Fibroblast of gingiva (primary cell): ENCODE measurements at places on chromosomes 16 and 17.

GRCh38 chr17:46139432-46140210 lies 53.6 kb downstream of the KANSL1 start:
- DNase-seq: no peak

DNA sequence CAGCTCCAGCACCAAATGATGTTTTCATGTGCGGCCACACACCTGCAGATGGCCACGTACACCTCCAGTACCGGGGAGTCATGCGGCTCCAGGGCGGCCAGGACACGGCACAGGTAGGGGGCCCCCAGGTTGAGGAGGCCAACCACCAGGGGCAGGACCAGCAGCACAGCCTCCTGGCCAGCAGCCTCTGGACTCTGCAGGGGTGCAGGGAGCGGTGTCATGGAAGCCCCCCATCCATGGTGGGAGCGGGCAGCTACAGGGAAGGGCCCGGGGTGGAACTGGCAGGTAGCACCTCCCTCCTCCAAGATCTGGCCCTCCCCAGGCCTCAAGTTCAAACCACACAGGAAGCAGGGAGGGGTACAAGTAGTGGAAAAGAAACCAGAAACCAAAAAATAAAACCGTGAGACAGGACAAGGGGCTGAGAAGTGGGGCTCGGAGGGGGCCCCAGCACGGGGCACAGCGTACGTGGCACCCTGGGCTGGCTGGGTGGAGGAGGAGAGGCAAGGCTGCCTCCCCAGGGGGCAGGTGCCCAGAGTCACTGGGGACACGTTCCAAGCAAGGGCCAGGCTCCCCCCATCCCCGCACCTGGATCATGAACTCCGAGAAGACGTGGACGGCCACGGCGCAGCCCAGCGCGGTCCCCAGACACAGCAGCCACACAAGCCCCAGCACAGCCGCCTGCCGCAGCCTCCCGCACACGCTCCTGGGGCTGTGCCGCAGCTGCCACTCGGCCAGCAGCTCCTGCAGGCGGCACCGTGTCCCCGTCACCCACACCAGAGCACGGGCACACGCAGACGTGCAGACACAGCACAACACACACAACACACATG lies 7.4 kb downstream of the TMC6 start:
- DNase-seq: no peak

DNA sequence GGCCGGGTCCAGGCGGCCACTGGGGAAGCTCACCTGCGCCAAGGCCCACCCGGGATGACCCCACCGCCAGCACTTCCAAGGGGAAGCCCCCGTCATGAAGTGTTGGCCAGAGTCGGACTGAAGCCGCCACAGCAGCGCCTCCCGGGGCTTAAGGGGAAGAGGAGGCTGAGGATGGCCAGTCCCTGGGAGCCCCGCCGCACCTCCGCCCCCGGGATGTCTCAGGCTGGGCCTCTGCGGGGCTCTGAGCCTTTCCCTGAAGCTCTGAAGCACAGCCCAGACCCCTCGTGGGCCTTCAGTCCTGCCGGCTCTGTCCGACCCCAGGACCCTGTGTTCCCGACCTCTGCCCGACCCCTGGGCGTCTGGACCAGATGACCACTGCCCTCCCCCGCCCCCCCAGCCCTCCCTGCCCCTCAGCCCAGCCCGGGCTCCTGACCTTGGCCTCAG lies 42.8 kb upstream of the ACSF3 start:
- DNase-seq: no peak

- no peak for DNase-seq
Measured at GRCh38 chr16:81261049-81261648, 22.7 kb downstream of the BCO1 start.

DNA sequence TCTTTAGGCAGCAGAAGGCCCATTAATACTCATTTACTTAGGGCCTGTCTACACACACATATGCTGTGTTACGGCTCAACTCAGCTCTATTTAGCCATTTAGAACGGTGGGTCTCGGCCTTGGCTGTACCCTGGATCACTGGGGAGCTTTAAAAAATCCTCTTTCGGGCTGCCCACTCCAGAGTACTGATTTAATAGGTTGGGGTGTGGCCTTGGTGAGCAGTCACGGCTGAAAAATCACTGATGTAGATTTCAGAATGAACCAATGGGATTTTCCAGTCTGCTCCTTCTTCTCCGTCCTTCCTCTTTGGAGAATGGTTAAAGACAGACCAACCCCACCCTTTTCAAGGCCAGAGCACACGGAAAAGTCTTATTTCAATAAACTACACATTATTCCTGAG lies 223.5 kb downstream of the CCDC182 start:
- no peak for DNase-seq

DNA sequence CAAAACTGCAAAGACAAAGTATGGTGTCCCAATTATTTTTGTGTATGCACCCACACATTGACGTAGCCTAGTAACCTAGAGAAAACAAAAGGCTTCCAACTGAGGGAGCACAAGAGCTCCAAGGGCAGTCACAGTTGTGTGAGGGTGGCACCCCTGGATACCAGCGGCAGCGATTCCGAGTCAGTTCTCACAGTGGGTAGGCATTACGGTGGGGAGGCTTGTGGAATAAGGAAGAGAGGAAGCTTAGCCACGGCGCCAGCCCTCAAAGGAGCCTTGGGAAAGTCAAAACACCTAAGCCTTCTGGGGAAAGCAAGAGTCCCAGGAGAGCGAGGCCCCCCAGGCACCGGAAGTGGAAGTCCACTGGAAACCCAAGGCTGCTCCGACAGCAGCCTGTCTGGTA lies 31.0 kb upstream of the ADCY9 start:
- no peak for DNase-seq

GRCh38 chr16:51523400-51523799 lies 372.3 kb upstream of the SALL1 start:
- DNase-seq: peak; percentile 28

DNA sequence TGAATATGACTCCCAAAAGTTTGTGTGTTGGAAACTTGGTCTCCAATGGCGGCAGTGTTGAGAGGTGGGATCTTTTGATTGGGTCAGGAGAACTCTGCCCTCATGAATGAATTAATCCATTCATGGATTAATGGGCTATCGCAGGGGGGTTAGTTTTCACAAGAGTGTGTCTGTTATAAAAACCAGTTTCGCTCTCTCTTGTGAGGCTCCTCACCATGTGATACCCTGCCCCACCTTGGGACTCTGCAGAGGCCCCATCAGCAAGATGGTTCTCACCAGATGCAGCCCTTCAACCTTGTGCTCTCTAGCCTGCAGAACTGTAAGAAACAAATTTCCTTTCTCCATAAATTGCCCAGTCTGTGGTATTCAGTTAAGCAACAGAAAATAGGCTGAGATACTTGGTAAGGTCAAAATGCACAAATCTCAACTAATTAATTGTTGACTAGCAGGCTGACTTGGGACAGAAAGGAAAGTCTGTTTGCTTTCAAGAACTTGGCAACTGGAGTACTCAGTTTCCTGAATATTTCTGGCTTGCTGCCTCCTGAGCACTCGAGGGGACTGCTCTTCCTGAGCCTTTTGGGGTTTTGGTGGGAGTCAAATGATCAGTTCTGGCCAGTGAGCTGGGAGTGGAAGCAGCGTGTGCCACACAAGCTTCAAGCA lies 13.8 kb upstream of the CCL17 start:
- DNase-seq: no peak

DNA sequence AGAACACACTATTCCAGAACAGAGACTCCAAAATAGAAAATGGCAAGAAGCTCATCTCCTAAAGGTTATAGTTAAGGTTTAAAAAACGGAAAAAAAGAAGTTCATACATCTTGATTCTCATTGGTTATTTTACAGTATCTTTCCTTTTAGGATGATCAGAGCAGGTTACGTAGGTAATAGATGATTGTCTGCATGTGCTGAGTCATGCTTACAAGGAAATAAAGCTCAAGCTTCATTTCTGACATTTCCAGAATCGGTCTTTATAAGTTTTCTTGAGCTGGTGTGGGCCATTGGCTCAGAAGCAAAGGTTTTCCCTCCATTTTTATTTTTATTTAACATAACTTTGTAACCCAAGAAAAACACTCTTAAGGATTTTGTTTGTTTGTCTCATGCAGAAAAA lies 1030.3 kb upstream of the CDH8 start:
- no peak for DNase-seq

- no peak for DNase-seq
Measured at GRCh38 chr16:4684763-4685162, 8.6 kb upstream of the NUDT16L1 start.

DNA sequence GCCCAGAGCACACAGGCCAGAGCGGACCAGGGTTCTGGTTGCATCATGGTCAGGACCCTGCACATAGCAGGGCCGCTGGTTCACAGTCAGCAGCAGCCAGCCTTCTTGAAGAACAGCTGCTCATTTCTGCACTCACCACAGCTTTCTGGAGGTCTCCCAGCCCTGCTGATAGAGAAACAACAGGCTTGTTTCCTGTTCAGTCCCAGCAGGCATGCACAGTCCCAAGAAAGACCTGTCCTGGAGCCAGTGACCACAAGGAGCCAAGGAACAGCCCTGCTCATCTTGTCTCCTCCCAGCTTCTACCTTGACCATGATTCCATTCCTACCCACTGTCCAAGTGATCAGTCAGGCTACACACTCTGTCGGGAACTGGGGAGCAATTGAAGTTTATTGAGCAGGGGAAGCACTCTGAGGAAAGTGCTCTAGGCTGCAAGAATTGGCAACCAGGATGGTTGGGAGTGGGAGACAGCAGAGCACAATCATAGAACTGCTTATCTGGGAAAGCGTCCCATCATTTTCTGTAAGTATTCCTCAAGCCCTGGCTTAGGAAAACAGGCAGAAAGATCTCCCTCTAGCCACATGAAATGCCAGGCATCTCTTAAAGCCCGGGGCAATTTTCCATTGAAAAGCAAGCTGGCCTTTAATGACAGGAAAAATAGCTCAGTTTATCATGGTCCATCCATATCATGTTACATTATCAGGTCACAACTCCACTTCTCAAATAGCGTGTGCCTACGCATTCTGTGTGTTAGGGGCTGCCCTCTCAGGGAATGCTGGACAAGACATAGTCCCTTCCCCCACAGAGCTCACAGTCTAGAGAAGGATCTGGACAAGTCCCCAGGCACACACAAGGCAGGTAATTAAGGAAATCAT lies 155.4 kb upstream of the FOXF1 start:
- peak; percentile 34 for DNase-seq

GRCh38 chr16:71552698-71553503 lies 24.0 kb downstream of the TAT start:
- DNase-seq: no peak

- peak; percentile 40 for DNase-seq
Measured at GRCh38 chr16:75754141-75754540, 27.9 kb upstream of the CPHXL start.

DNA sequence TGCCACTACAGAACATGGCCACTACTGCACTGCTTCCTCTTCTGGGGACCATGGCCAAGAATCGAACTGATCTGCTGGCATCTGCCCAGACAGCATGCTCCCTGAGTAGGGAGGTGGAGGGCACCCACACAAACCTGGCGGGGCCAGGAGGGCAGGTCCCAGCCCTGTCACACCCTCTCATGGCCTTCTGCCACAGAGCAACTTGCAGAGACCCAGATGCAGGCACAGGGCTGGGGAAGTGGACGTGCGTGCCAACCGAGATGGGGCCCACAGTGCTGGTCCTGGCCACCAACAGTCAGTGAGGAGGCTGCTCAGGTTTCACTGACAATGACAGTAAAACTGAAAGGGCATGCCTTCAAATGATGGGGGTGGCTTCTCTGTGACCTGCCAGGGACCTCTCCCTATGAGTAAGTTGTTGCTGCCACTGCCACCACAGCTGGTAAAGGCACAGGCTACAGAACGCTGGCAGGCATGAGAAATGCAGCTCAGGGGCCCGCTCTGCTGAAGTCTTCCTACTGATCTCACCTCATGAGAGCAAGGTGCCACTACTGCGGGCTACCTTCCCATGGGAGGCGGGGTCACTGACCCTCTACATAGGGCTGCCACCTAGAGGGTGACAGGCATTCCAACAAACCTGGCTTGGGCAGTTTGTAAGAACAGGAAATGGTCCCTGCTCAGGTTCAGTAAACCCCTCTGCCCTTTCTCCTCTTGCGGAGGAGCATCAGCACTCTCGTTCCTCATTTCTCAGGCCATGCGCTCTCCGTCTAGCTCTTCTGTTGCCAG lies 15.5 kb downstream of the HIC1 start:
- DNase-seq: no peak

- no peak for DNase-seq
Measured at GRCh38 chr17:81498953-81499600, 13.5 kb downstream of the ACTG1 start.

- DNase-seq: no peak
Measured at GRCh38 chr16:22323173-22323958, 26.2 kb downstream of the POLR3E start.

DNA sequence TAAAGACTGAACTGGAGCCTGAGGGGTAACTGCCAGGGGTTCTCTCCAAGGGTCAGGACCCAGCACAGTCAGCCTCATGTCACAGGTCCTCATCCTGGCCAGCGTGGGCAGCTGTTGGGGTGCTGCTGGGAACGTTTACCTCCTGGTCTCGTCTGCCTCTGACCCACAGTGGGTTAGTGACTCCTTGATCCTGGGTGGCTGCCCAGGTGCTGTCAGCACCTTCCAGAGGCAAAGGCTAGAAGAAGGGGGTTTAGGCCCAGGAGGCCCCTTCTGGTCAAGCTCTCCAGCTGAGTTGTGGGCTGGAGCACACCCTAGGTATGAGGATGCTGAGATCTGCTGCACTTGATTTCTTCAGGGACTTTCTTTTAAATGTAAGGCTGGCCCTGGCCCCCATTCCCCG lies 30.3 kb downstream of the AKAP1 start:
- DNase-seq: no peak

GRCh38 chr17:45092911-45093430 lies 31.9 kb downstream of the NMT1 start:
- DNase-seq: peak; percentile 99

GRCh38 chr17:676060-676700 lies 38.5 kb downstream of the VPS53 start:
- peak; percentile 87 for DNase-seq

DNA sequence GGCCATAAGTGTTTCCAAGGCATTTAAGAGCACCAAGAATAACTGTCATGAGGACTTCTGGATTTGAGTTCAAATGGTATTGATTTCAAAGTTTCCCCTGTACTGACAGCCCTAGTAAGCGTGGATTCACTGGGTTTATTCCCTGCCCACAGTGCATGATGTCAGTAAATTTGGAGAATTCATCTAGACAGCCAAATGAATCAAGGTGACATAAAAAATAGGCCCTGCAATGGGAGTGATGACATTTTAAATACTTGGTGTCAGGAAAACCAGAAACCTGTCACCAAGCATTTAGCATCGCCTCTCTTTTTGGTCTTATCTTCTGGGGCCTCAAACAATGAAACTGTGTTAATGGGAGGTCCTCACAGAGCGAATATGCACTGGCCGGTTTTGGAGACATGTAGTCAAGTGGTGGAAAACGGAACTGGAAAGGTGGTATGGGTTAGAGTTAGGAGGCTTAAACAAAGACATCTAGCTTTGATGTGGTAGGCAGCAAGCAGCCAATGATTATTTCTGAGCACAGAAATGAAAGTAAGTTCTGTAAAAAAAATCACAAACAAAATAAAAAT lies 29.1 kb downstream of the COG4 start:
- no peak for DNase-seq

DNA sequence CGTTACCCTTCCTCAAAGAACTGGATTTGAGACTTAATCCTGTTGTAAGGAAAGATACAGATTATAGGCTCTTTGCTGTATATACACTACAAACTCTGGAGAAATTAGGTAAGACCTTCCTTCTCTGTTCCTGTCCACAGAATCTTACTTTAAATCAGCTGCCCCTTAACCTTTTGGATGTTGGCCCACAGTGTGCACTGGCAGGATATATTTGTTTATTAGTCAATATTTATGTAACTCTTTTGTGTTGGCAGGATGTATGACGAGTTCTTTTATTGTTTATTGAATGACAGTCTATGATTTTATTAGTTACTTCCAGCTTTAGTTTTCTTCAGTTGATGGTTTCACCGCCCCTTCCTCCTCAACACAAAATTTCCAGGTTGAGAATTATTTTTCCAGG lies 19.7 kb downstream of the LRRC36 start:
- no peak for DNase-seq
